ENCODE measurements at places on chromosomes 2 and 18.

- no peak for DNase-seq
Observed at GRCh38 chr18:54247511-54248175, 21.7 kb upstream of the POLI start.

GRCh38 chr2:163155279-163155883, 316.8 kb upstream of the KCNH7 start:
- DNase-seq = no peak

- peak; percentile 86 for DNase-seq
Observed at GRCh38 chr2:10812362-10813162, at the start of gene PDIA6. PDIA6 (minus strand) TSS chr2:10812785; CDS start chr2:10812696, 89 bp downstream.

GRCh38 chr2:157376041-157376440, 50.4 kb upstream of the ERMN start:
- no peak for DNase-seq

DNA sequence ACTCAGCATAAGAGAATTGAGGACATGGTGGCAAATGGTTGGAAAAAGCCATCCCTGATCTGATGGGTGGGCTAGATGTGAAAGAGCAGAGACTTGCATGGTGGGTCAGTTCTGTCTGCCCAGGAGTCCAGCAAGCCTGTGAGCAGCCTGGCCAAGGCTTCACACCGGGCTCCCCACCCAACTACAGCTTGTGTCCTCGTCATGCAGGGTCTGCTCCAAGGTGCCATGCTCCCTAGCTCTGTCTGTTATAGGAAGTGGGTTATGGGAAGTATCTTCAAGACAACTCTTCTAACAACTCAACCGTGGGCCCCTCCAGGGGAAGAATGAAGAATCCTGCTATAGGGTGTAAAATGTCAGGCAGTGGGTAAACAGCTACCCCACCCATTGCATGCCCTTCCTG, 97.4 kb downstream of the ADD2 start:
- no peak for DNase-seq
